Vagina (tissue), 2 donors: ENCODE measurements at places on chromosomes 1 and 21. TPM values are rescaled to one million over a fixed set of nuclear protein-coding genes. Genes with fewer than 3 reads are reported as not detected.

AUNIP gene
- 1.5 TPM for total RNA-seq

BSND gene
- not detected for total RNA-seq

TRIM45 gene
- 5.6 TPM for total RNA-seq

ITLN1 gene
- 1.5 TPM for total RNA-seq

SELP gene
- 8.8 TPM for total RNA-seq

GJA9 gene
- total RNA-seq, result not detected

HMCN1 gene
- total RNA-seq, result 10.6 TPM

SMPDL3B gene
- 2.0 TPM for total RNA-seq
